ENCODE measurements at places on chromosomes 6 and 20.

GRCh38 chr6:10999994-11000393, 44.1 kb downstream of the ELOVL2 start:
- no peak for DNase-seq

DNA sequence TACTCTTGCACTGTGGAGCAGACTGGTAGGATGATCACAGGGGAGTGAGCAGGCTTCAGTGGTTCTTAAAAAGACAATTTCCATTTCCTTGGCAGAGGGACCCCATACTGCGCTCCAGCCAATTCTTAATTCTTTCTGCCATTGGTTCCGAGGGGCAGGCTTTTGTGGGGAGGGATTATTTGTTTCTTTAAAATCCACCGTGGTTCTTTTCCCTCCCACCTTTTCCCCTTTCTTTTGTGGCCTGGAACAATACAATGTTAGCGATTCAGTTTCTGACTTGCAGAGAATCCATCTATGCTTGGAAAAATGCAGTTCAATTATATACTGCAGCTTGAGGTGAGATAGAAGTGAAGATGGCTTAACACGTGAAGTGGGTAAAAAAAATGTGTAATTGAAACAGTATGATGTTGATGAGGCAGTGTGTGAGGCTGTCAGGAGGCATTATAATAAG, 379.0 kb upstream of the FLRT3 start:
- DNase-seq = no peak

DNA sequence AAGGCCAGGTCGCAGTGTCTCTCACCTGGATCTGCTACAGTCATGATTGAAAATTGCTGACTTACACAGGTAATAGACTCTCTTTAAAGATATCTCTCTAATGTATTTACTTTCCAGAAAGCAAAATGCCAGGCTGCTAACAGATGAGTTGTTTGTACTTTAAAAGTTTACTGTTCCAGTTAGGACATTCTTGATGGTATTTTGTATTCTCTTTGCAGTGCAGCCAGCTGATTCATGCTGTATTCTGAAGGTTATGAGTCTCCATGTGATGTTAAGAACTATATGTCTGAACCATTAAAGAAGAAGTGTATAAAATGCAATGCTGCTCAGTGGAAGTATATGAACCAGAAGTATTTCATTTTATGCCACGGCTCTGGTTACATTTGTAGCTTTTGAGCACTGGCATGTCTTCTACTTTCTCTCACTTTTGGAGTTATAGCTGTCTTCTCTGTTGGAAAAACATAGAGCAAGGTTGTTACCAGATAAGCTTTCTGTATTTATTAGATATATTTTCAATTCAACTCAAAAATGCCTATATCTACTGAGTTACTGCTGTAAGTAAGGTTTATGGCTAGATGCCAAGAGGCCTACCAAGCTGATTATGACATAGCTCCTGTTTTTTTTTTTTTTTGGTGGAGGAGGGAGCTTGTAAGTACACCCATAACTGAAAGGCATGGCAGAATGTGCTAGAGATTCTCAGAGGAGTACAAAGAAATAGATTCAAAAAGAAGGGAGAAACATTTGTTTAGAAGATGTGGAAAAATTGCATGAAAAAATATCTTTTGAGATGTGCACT, 130.5 kb upstream of the MAN1A1 start:
- no peak for DNase-seq

- no peak for DNase-seq
These were observed 106.8 kb upstream of the AFDN start for GRCh38 chr6:167719920-167720319.

DNA sequence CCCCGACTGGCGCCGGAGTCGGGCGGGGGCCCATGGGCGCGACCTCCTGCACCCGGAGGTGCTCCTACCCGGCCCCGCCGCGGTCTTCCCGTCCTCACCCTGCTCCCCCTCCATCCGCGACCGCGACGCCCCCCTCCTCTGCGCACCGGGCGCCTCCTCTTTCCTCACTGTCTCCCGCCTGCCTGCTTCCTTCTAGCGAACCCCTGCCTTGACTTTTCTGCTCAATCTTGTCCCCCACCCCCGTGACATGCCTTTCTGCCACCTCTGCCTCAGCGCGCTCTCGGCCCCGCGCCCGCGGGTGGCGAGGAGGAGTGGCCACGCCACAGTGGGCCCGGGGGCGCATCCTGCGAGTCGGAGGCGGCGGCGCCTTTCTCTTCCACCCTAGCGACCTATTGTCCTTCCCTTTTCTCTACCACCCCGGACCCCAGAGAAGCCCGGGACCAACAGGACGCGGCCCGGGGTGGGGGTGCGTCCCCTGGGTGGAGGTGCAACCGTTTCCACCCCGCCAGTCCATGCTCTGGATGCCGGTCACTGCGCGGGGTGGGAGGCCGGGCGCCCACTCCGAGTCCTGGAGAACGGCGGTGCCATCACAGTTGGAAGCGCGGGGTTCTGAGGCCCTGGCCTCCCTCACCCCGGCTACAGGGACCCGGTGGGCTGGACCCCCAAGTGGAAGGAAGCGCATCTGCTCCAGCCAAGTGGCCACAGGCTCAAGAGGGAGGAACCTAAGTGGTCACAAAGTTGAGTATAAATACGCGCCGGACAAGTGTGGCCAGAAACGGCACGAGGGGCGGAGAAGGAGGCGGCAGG, 2.0 kb downstream of the PDE10A start:
- no peak for DNase-seq

- DNase-seq = no peak
These were observed 9.4 kb downstream of the TLDC2 start for GRCh38 chr20:36885356-36885755.

DNA sequence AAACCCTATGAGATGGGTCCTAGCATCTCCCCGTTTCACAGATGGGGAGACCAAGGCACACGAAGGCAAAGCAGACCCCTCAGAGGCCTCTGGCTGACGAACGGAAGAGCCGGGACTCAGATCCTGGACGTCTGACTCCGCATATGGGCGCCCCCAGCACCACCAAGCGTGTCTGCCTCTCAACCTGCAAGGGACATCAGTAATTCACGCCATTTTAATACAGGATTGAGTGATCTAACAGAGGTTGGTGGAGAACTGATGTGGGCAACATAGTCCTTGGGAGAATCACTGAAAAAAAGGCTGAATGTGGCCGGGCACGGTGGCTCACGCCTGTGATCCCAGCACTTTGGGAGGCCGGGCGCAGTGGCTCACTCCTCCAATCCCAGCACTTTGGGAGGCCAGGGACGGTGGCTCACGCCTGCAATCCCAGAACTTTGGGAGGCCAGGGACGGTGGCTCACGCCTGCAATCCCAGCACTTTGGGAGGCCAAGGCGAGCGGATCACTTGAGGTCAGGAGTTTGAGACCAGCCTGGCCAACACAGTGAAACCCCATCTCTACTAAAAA, 206.6 kb downstream of the DLL1 start:
- no peak for DNase-seq

DNA sequence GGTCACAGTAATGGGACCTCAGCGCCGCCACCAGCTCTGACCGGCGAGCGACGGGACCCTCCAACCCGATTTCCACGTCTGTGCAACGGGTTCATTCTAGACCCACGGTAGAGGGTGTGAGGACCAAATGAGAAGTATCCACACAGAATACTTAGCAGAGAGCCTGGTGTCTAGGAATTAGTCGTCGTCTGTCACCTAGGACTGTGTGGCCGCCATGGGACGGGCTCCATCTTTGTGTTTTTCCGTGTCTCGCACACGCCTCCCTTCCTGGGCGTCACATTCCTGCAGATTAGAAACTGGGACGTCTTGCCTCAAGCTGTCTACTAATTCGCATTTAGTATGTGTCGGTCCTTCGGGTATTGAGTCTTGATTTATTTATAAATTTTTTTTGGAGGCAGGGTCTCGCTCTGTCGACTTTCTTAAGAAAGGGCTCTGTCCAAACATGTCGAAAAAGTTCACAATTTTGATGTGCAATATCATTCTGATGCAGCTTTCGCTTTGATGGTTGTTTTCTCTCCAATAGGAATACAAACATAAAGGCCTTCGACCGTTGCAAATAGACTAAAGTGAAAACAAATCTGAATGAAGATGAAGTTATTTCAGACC, 563 bp downstream of the MGME1 start:
- DNase-seq = no peak

DNA sequence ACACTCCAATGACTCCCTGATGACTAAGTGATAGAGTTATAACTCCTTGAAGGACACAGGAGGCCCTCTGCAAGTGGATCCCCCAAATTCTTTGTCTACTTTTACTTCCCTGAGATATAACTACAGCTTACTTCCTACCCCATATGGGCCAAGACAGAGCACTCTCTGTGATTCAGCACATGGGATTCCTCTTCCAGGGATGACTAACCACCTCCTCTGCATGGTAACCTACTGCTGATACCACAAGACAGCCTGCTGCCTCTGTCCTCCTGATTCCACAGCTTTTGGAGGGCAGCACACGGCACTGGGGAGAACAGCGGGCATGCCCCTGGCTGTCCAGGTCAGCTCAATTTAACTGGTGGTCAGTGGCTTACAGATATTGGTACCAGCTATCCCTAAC, 675.7 kb upstream of the AGPAT4 start:
- no peak for DNase-seq

DNA sequence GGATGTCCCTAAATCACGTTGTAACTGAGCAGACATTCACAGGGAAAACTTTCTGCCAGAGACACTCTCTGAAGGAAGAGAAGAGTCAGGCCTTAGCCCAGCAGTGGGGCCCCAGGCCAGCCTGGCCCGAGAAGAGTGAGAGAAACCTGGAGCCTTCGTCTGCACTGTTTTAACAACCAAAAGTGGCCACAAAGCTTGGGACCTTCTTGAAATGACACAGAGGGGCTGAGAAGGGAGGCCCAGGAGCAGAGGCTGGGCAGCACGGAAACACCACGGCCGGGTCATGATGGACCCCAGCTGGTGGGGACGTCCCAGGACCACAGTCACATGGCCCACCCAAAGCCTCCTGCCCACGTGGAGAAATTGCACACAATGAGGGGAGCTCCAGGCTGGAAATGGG, 126.8 kb upstream of the THBS2 start:
- DNase-seq = no peak

DNA sequence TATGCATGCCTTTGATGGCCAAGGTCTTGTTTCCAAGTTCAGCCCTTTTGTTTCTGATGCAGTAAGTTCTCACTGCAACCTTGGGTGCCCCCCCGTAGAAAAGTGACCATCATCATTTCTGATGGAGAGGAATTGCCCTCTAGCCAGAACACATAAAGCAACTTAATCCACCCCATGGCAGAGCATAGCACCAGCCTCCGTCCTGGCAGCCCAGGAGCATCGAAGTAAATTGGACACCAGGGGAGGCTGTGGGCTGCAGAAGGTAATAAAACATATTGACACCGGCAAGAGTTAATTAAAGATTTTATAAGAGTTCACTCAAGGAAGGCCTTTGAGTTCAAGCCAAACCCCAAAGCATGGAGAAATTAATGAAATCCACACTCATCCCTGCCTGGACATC, 39.2 kb upstream of the CST7 start:
- no peak for DNase-seq

DNA sequence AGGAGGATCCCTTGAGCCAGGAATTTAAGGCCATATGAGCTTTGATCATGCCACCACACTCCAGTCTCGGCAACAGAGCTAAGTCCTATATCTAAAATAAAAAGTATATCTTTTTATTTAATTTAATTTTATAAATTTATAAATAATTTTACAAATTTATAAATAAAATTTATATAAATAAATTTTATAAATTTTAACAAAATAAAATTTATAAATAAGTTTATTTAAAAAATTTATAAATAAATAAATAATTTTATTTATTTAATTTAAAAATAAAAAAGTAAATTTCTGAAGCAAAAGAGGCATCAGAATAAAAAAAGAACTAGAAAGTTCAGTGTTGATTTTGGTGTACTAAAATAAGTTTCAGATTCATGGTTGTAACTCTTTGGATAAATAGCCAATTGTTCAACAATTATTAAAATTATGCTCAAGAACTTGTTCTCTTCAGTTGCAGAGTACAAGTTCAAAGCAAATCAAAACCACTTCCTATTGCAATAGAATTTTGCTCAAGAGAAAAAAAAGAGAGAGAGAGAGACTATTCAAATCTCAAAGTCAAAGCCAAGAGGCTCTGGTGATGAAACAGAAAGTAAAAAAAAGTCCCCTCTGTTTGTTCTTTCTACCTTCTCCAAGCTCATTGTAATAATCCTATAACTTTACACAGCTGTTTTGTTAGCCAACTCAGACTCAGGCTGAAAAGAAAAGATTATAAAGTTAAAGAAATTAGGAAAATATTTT, 547.5 kb upstream of the ADGRB3 start:
- DNase-seq = no peak

GRCh38 chr6:14876778-14877613, 368.9 kb upstream of the JARID2 start:
- no peak for DNase-seq

GRCh38 chr6:3421791-3422434, 34.9 kb downstream of the SLC22A23 start:
- DNase-seq = no peak

DNA sequence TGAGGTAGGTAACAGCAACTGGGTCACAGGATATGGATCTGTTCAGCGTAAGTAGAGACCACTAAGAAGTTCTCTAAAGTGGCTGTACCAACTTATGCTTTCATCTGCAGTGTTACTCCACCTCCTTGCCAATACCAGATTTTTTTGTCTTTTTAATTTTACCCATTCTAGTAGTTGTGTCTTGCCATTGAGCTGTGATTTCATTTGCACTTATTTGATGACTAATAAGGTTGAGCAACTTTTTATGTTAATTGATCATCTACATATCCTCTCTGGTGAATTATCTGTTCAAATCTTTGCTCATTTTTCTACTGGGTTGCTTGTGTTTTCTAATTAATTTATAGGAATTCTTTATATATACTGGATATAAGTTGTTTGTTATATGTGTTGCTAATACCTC, 82.9 kb downstream of the OGFRL1 start:
- no peak for DNase-seq

DNA sequence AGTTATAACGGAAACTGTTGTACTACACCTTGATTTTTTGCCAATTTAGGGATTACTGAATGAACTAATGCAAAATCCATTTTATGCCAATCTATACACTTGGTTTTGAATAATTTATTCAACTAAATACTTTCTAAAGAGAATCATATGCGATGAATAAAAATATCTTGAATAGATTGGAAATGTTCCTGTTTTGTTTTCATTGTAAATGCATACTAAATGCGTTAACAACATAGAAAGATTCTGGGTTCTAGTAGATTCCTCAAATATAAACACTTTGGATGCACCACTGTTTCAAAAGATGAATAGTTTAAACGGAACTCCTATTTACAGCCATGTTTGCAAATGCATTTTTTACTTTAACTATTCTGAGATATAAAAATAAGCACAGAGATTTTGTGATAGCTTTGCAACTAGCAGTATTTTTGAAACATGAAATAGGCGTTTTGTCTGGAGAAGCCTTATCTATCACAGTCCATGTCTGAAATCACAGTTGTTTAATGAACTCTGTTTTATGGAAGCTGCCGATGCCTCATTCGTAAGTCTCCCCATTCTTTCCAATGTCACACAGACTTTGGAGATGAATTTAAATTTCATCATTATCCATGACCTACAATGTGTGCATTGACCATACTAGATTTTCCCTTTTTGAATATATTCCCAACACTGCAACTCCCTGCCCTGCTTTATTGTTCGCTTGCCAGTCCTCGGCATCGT, 277.7 kb upstream of the QKI start:
- DNase-seq = no peak
